ENCODE measurements at places on chromosomes 2 and 18. TPM values are rescaled to one million over a fixed set of nuclear protein-coding genes. Genes with fewer than 3 reads are reported as not detected.

The GCG gene
- total RNA-seq, result not detected

The CNRIP1 gene
- 31.4 TPM for total RNA-seq

The ACVR1C gene
- total RNA-seq, result not detected

The ASB1 gene
- total RNA-seq, result 19.9 TPM

The CIDEA gene
- not detected for total RNA-seq

The CYP27C1 gene
- total RNA-seq, result 0.26 TPM

The ERFE gene
- total RNA-seq, result not detected

The CD226 gene
- total RNA-seq, result 0.26 TPM

The MEP1B gene
- 0.23 TPM for total RNA-seq

The C1QL2 gene
- total RNA-seq, result not detected

The GKN2 gene
- total RNA-seq, result not detected

The ANKRD29 gene
- 9.6 TPM for total RNA-seq

The C2orf15 gene
- 0.39 TPM for total RNA-seq

The ALPP gene
- total RNA-seq, result not detected

The CAPN14 gene
- total RNA-seq, result not detected

The CHRND gene
- total RNA-seq, result not detected

The B3GNT7 gene
- 3.7 TPM for total RNA-seq

The IL1F10 gene
- not detected for total RNA-seq

The ZNF804A gene
- total RNA-seq, result not detected

The BMP10 gene
- total RNA-seq, result not detected

All from esophagus muscularis mucosa (tissue), 4 donors.